Gastrocnemius medialis (tissue), 4 donors: ENCODE measurements at places on chromosomes 11 and 22.

GRCh38 chr11:2321311-2321683, 19.5 kb downstream of the TSPAN32 start:
- DNase-seq = no peak

DNA sequence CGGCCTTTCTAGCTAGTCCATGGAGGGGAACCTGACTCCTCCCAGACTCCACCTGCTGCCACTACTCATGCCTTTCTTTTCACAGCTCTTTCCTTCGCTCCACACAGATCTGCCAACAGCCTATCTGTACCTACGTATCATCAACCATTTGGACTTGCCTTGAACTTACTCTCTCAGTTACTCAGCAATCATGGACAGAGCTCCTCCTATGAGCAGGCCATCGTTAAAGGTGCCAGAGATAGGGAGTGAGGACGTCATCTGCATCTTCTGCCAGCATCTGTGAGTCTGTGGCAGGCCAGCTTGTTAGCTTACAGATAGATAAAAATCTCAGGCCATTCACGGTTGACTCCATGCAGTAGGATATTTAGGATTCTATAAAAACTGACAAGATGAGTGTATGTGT, 162.9 kb upstream of the ZBED5 start:
- DNase-seq = no peak

DNA sequence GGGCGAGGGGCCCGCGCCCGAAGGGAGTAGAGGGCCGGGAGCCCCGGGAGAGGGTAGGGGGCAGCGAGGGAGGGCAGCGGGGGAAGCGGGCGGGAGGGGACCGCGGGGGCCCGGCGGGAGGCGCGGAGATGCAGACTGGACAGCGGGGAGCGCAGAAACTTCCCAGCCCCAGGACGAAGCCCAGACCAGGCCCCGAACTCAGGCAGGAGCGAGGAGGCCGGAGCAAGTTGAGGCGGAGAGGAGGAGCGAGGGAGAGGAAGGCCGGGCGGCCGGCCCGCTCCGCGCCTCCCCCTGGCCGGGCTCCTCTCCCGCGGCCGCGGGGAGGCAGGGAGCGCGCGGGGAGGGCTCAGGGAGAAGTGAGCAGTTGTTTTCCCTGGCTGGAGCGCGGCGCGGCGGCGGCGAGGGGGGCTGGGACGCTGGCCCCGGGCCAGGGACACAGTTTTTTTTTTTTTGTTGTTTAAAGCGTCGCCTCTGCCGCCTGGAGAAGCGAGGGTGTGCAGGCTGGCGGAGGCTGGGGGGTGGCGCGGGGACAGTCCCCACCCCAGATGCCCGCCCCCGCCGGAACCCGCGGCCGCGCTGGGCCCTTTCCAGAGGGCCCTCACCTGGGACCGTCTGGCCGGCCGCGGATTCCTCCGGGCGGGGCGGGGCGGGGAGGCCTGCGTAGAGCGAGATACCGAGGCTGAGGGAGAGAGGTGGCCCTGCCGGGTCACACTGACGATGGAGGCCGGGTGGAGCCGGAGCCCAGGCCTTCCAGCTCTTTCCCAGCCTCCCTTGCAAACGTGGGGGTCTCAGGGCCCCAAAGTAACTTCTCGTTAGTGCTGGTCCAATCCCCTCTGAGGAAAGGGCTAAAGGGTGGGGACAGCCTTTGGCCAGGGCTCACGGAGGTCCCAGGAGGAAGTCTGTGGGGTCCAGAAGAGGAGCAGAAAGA, at the start of gene LTBP3:
Gene LTBP3, minus strand, starts transcription at position 358 of the 928 bp plus-strand sequence. CDS start 400 bp downstream, outside the sequence.
- DNase-seq = peak; percentile 86

DNA sequence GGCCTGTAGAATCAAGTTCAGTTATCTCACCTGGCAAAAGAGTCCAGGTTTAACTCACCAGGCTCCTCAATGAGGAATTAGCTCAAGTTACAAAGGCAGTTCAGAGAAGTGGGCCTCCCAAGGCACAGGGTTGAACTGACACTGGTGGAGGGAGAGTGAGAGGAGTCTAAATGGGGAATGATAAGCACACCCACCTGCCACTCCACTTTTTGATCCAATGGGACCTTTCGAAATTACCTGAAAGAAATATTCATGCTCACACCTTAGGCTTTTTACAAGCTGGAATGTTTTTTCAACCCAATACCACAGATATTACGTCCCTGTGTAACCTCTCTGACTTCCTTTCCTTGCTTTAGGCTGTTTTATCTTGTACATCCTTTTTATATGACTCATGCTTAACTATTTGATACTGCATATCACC, 642.7 kb upstream of the TENM4 start:
- DNase-seq = no peak

DNA sequence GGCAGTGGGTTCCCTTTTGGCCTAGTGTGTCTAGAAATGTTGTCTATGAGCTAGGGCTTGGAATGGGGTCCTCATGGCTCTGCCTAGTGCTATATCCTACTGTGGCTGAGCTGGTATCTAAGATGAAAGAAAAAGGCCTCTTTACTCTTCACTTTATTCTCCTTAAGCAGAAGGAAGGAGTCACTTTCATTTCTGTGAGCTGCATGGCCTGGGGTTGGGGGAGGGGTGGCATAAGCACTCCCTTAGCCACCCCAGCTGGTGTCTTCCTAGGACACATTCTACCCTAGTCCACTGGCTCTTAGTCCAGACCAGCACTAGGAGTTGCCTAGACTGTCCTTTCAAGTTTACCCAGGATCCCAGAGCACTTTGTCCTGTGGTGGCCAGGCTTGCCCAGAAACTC, 1148.9 kb upstream of the CNTN5 start:
- DNase-seq = no peak
